ENCODE measurements at places on chromosomes 16 and 17.
A peak's percentile ranks its signal among the peaks of the same experiment; 100 is the strongest.

GRCh38 chr17:61410141-61411010 is 10.7 kb downstream of the TBX2 start:
- DNase-seq = peak; percentile 90

- DNase-seq = no peak
Observed at GRCh38 chr16:84295203-84295860, 654 bp downstream of the WFDC1 start.

DNA sequence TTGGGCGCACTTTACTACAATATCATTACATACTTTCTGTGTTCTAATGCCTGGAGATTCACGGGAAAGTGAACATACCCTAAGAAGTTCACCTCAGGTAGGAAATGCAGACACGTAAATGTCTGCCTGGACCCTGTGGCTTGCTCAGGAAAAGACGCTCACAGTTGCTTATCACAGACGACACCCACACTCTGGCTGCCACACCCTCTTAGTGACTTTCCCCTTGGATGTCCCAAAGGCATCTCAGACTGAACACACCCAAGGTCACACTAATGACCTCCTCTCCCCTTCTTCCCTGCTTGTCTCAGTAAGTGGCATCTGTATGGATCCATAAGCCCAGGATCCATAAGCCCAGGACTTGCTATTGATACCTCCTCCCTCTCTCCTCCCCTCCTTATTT is 32.6 kb downstream of the CDRT15 start:
- DNase-seq = peak; percentile 64

GRCh38 chr17:82559566-82560251 is 40.2 kb downstream of the FOXK2 start:
- DNase-seq = no peak

GRCh38 chr16:66881014-66881417 is 701 bp downstream of the PDP2 start:
- DNase-seq = no peak

DNA sequence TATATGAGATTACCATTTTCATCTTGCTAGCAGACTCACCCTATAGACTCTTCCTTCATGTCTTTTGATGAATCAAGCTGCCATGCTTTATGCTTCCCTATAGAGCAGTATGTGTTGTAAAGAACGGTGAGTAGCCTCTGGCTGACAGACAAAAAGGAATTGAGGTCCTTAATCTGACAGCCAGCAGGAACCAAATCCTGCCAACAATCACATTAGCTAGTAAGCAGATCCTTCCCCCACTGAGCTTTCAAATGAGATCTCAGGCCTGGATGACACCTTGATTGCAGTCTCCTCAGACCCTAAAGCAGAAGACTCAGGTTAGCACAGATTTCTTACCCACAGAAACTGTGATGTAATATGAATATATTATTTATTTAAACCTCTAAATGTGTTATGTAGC is 577.0 kb downstream of the CDH11 start:
- DNase-seq = no peak

- no peak for DNase-seq
Observed at GRCh38 chr17:79607940-79608623, 2.8 kb downstream of the RBFOX3 start.

DNA sequence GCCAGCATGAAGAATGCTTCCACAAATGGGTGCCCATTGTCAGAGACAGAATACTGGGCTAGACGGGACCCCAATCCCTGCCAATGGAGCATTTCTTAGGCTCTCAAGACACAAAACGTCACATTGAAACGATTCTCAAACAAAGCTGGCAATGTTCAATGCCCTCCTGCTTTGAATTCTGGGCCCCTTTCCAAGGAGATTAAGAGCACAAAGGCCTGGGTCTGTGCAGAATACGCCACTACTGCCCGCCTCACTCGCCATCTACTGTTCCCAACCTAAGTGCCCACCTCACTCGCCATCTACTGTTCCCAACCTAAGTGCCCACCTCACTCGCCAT is 9.7 kb downstream of the CFAP20 start:
- no peak for DNase-seq

DNA sequence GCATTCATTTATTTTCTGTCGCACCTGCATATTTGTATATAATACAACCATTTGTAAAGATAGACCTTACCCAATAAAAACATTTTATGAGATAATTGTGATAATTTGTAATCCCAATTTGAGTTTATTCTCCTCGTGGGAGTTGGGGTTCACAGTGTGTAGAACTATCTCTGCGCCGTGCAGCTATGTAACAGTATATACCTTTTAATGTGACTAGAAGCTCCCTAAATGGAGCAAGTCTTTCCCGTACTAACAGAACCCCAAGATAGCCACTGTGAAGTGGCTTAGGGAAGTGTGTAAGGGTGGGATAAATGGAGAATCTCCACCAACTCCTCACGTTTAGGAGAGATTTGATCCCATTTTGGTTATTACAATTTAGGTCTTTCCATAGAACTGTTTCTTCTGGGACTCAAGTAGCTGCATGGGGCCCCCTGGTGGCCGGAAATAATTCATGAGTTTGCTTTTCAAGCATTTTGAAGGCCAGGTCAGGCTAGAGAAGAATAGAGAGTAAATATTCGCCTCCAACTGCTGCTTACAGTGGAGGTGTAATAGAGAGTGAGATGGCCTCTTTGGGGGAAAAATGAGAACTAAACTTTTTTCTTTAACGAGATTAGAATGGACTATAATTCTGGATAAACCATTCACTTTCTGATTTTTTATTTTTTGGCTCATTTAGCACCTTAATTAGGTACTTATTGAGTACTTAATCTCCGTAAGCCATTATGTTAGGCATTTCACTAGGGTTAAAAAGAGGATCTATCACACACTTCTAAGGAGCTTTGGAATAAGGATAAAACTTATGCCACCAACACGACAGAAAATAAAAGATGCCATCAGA is 4.5 kb downstream of the TMEM100 start:
- peak; percentile 86 for DNase-seq

DNA sequence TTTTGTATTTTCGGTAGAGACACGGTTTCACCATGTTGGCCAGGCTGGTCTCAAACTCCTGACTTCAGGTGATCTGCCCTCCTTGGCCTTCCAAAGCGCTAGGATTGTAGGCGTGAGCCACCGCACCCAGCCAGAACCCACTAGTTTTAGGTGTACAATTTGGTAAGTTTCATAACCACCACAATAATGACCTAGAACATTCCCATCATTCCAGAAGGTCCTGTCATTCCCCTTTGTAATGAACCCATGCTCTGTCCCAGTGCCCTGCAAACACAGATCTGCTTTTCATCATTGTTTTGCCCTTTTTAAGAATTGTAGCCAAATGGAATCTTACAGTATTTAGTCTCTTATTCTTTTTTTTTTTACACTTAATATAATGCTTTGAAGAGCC is 35.6 kb upstream of the IRF8 start:
- DNase-seq = no peak

GRCh38 chr17:82314012-82314726 is 3.2 kb downstream of the CD7 start:
- DNase-seq = no peak

DNA sequence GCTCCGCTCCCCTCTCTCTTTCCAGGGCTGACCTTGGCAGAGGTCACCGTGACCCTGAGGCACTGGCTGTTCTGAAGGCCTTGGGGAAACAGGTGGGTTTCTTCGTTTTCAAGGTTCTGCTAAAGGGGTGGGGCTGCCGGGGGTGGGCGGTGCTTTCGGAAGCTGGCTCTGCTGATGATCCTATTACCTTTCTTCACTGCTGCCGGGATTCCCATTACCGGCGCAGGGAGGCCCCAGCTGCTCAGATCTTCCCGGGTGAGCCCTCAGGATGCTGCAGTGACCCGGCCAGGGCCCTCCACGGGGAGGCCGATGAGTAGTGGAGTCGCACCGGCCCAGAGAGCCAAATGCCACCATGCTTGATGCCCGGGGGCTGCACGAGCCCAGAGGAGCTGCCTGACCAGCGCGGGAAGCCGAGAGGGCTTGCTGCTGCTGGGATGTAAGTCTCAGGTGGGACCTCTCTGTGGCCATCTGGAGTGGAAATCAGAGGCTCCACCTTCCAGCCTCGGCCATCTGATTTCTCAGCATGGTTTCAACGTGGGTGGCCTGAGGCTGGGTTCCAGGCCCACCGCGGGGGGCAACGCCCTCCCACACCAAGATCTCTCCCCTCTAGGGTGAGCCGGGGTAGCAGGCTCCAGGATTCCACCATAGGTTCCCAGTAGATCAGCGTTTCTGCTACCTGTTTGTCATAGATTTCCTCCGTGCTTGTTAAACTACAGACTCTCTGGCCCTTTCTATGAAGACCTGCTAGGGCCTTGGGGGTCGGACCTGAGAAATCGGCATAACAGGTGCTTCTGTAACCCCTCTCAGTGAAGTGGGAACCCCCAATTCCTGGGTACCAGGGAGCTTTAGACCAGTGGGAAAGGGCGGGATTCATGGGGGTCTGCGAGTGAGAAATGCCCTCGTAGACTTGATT is 21.6 kb upstream of the ADCY7 start:
- no peak for DNase-seq

DNA sequence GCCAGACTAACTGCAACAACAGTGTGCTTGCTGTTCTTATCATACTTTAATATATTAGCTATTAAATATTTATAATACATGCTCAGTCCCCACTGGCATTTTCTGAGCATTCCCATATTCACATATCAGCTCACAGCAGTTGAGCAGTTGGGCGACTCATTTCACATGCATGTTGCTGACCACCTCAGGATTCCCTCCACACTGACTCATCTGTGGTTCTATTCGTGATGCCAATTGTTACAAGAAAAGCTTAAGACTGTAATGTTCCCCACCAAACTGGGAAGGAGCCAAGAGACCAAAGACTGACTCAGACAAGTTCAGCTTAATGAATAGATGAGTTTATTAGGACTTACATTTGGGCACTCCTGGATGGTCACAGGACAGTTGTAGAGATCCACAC is 100.3 kb upstream of the KIF2B start:
- DNase-seq = no peak

DNA sequence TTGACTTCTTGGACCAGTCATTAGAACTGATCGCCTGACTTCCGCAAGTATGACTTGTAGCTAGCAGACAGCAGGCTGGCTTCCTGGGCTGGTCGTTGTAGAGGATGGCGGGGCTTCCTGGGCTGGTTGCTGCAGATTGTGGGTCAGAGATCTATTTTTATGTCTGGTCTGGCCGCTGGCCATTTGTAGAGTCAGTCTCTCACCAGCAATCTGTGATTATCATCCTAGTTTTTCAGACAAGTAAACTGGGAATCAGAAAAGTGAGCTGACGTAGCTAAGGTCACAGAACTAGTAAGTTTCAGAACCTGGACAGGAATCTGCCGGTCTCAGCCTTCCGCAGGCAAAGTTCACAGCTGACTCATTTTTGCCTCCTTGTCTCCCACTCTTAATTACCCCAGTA is 19.1 kb downstream of the GPR142 start:
- no peak for DNase-seq

GRCh38 chr16:57611706-57612105 is 16.7 kb upstream of the ADGRG1 start:
- DNase-seq = peak; percentile 17

GRCh38 chr16:87582216-87582965 is 19.9 kb upstream of the JPH3 start:
- no peak for DNase-seq

DNA sequence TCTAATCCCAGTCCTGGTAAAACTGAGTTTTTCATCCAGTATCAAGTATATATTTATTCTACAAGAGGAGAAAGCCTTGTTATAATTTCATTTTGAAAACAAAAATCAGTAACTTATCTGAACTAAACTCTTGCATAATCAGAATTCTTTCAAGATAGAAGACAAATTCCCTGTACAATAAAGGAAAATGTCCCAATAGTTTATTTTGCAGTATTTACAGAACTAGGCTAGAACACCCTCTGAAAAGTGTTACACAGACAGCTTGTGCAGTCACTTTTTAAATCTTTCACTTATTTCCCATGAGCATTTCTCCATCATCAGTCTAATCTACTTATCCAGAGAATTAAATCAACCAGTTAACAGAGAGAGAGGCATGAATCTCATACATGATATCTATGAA is 48.5 kb downstream of the SPOP start:
- no peak for DNase-seq

DNA sequence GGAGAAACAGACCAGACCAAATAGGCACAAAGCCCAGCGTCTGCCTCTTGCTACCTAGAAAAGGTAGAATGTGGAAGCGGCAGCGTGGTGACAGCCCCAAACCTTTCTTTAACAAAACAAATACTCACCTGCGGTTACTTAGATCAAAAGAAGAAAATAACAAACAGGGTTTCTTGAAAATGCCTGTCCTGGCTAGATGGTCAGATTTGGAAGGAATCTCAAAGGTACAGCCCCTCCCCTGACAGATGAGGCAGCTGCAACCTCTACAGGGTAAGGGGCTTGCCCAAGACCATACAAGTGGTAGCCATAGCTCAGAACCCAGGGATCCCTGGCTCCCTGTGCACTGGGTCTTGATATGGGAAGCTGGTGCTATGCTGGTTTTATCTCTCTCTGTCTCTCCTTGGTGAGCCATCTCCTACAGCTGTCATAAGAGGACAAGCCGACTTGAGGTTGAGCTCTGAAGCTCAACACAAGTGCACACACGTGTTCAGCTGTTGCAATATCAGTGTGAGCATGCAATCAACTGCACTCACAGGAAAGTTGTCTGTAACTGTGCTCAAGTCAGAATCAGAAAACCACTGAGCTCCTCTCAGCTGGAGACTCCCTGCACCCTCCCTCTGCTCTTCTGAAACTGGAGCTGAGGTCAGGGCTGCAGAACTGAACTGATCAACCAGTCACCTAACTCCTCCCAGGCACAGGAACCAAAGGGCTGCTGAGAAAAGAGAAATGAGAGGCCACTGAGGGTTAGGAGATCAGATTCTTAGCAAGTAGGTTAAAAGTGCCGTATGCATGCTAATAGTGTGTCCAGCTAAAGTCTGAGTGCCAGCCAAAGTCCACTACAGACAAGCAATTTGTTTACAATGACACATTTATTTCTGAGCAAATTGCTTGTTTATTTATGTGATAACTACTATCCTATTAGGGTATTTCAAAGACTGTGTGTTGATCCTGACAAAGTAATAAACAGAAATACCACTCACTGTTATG is 6.1 kb upstream of the RNF157 start:
- peak; percentile 77 for DNase-seq
